ENCODE measurements at places on chromosomes 11 and 22. TPM values are rescaled to one million over a fixed set of nuclear protein-coding genes. Genes with fewer than 3 reads are reported as not detected.

GRCh38 chr11:119641983-119642745 is 86.8 kb downstream of the NECTIN1 start:
- no peak for DNase-seq

- DNase-seq: no peak
These were observed 61.3 kb upstream of the PPP6R3 start for GRCh38 chr11:68398995-68399851.

The KRTAP5-2 gene
- total RNA-seq: not detected

The C11orf42 gene
- not detected for total RNA-seq

The SNX15 gene
- total RNA-seq: 18.3 TPM

The DEPDC7 gene
- total RNA-seq: 39.6 TPM

The CARD16 gene
- total RNA-seq: 23.4 TPM

The TCN1 gene
- total RNA-seq: not detected

The CDC45 gene
- total RNA-seq: 32.2 TPM

The PATE1 gene
- total RNA-seq: not detected

The OTOG gene
- total RNA-seq: not detected

The MN1 gene
- total RNA-seq: 1.2 TPM

All from M059J (cell line).